Stimulated activated CD4-positive, alpha-beta T cell treated with anti-CD3 and anti-CD28 coated beads, Interleukin-12 subunit alpha, Interleukin-12 subunit beta, amount 100 ng/mL, for 48 hours (primary cell): ENCODE measurements at places on chromosomes 2 and 18.

- DNase-seq: no peak
Observed at GRCh38 chr2:7612969-7613368, 695.8 kb downstream of the RNF144A start.

DNA sequence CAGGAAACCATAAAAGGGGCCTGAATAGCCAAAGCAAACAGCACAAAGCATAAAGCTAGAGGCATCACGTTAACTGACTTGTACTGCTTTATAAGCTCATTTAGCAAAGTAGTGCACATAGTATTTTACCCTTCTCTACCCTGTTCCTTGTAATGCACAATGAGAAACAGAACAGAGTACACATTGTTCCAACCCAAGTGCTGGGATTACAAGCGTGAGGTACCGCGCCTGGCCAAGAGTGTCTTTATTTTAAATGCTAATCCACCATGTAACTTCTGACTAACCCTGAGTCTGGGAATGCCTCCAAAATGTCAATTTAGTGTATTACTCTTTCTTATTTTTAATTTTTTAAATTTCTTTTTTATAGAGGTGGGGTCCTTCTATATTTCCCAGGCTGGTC is 46.4 kb upstream of the STON1 start:
- DNase-seq: no peak

- DNase-seq: no peak
Observed at GRCh38 chr2:694174-694573, 17.0 kb upstream of the TMEM18 start.

- DNase-seq: no peak
Observed at GRCh38 chr2:41736105-41736567, 311.7 kb upstream of the PKDCC start.

GRCh38 chr2:233974530-233975071 is 57.4 kb downstream of the TRPM8 start:
- DNase-seq: no peak

GRCh38 chr2:96391828-96392200 is 56.2 kb downstream of the NCAPH start:
- no peak for DNase-seq

DNA sequence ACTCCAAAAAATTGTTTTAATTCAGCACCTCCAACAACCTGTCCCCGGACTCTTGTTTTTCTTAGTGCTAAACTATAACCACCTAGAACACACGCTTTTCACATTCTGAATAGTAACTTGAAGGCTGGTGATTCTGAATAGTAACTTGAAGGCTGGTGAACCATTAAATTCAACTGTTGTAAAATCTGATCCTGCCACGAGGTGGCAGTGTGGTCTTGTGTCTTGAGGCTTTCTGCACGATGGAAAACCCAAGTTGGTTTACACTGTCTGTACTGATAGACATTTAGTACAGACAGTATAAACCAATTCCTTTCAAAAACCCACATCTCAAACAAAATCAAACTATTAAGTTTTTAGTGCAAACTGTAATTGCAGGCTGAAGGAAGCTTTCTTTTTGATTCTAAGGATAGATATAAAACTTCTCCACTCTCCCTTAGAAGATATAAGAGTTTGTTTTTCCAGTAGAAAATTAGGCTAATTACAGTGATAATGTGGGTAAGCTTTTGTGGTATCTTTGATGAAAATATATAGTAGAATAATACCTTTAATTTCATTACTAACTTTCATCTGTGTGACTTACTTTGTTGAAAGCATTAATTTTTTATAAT is 57.6 kb downstream of the VAPA start:
- peak; percentile 31 for DNase-seq

- DNase-seq: no peak
Observed at GRCh38 chr18:44786688-44787087, 106.0 kb downstream of the SETBP1 start.

GRCh38 chr2:112870841-112871835 is 34.6 kb upstream of the IL1B start:
- DNase-seq: no peak

GRCh38 chr18:56973487-56973886 is 173.4 kb upstream of the BOD1L2 start:
- no peak for DNase-seq

DNA sequence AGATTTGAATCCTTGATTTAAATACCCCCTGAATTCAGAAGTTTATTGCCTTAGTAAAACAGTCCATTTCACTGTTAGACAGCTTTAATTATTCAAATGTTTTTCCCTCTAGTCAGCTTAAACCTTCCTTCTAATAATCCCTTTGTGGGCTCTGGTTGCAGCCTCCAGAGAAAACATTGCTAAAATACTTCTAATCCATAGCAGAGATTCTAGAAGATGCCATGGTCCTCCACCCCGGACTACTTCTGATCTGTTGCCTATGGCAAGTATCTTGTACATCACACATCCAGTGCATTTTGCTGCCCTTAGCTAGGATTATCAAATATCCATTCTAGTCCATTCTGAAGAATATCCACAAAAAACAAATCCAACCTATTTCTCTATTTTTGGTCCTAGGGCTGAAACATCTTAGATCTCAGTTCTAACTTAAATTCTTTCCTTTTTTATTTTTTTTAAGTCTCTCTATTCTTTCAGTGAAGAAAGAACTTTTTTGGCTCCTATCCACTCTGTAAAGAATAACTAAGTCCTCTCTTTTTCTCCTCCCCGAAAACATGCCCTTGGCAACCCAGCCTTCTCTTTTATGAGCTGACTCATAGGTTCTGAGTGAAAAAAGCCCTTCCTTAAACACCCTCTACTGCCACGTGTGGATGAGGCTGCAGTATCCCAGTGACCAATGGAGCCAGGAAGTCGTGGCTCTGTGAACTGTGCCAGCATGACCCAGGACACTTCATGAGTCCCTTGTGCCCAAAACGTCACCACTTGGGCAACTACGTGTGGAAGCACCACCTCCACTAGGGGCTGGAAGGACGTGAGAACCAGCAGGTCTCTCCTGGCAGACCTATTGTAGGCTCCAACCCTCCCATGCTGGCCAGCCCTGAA is 349.8 kb downstream of the TNS1 start:
- no peak for DNase-seq

- no peak for DNase-seq
Observed at GRCh38 chr2:215063526-215063925, 74.9 kb downstream of the ABCA12 start.

DNA sequence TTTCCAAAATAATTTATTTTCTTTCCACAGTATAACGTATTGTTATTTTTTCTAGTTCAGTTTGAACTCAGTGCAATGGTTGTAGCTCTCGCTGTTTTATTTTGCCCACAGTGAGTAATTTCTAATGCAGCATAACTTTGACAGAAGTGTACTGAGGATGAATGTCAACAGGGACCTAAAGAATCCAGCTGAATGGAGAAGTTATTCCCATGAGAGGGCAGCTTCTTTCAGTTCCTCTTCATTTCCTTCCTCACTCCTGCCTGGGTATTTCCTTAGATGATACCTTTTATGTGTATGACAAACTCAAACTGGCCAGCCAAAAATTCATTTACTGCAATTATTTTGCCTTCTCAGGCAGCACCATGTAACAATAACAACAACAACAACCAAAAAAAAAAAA is 1223.1 kb upstream of the ZEB2 start:
- DNase-seq: no peak

DNA sequence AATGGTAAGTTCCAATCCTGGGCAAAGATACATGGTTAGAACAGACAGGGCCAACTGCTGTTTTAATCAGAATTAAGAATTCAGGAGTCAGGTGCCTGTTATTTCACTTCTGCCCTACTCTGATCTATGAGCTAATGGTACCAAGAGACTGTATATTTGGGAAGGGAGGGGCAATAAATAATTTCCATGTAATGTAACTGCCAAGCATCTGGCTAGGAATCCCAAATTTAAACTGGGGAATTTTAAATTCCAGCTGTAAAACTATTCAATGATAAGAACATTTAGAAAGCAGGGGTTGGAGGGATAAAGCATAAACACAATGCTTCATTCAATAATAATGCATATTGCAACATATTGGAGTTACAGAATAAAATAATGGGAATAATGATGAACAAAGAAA is 49.7 kb downstream of the SCN7A start:
- DNase-seq: no peak

GRCh38 chr2:179745635-179746256 is 115.7 kb downstream of the ZNF385B start:
- DNase-seq: no peak

DNA sequence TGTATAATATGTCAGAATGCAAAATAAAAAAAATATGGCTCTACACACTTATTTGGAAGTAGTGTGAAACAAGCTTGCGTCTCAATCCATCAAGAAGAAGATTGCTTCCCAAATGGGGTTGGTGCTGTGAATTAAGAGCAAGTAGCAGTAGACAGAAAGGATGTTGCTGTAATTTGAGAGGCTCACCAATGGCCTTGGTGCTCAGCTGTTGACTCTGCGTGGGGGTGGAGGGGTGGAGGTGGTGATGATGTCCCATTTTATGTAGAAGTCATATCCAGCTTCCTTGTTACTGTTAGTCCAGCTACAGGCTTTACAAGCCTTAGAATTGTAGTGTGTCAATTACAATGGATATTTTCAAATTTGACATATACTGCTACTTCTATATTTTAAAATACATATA is 223.4 kb upstream of the RND3 start:
- no peak for DNase-seq

DNA sequence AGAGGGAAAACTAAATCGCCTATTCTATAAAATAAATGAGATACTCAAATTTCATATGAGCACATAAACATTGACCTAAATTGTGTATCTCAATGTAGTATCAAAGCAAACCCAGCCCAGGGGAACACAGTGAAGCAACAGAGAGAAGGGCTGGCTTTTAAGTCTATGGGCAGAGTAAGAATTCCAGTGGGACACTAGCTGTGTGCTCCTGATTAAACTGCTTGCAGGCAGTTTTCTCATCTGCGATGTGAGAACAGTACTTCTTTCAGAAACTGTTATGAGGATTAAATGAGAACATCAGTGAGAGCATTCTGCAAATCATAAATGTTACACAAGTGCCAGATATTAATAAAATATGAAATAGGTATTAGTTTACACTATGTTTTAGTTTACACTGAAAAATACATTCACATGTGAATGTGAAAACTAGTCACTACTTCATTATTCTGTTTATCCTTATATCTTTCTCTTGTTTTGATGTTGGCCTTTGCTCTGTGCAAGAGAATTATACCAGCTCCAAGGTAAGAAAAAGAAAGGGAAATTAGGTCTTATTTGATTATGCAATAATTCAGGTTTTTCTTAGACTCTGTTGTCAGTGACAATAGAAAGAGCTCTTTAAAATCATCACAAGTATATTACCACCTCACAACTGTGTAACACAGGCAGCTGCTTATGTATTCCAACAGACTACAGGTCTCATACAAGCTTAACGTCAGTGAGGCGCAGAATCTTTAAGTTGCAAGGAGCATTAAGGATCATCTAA is 47.5 kb downstream of the GAREM1 start:
- DNase-seq: no peak

- DNase-seq: no peak
Observed at GRCh38 chr2:64770781-64771334, 117.1 kb upstream of the SERTAD2 start.

- no peak for DNase-seq
Observed at GRCh38 chr18:59704146-59704545, 6.9 kb upstream of the CCBE1 start.

DNA sequence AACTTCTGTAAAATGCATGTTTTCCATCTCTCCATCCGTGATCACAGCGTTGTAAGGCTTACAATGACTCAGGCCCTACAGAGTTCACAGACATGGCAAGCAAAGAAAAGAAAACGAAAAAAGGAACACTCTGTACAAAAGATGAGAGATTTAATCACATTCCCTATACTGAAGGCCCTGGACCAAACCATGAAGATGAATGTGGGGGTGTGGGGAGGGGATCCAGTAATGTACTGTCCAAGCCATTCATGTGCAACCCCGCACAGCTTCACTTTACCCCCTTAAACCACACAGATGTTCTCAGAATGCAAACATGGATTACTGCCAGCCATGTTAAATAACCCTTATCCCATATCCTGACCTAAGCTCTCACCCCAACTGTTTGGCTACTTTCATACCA is 391.1 kb downstream of the NCKAP5 start:
- no peak for DNase-seq

DNA sequence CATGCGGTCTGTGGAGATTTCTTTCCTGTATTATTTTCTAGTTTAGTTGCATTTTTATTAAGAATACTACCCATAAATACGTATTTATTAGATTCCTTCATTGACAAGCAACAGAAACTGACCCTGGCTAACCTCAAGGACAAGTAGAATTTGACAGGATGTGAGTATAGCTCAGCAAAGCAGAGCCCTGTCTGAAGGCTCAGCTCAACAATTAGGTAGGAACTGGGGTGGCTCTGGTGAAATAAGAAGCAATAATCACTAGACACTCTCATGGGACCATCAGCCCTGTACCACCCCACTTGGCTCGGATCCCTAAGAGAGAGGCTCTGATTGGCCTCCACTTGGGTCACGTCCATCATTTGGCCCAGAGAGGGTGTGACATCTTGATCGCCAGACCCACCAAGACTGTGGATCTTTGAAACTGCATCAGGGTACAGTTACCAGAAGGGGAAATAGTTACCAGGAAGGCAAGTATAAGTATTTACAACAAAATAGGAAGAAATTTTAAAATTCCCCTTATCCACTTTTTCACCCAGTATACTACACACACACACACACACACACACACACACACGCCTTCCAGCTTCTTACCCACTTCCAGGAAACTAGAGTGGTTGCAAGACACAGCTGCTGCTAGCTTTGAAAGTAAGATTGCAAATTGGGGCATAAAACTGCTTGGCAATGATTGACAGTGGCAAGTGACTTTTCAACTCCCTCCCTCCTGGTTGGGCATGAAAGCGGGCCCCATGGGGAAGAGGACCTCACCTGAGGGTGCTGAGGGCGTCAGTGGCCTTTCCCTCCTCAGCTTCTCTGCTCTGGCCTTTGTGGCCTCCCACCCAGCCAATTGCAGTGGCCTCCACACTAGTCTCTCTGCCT is 41.8 kb downstream of the KCTD18 start:
- no peak for DNase-seq

- no peak for DNase-seq
Observed at GRCh38 chr2:146209842-146210275, 1635.0 kb upstream of the ACVR2A start.

- peak; percentile 35 for DNase-seq
Observed at GRCh38 chr2:216404010-216404618, 8.2 kb upstream of the SMARCAL1 start.

- no peak for DNase-seq
Observed at GRCh38 chr2:112150851-112151250, 12.7 kb downstream of the FBLN7 start.

- no peak for DNase-seq
Observed at GRCh38 chr18:57026316-57026715, 120.6 kb upstream of the BOD1L2 start.

DNA sequence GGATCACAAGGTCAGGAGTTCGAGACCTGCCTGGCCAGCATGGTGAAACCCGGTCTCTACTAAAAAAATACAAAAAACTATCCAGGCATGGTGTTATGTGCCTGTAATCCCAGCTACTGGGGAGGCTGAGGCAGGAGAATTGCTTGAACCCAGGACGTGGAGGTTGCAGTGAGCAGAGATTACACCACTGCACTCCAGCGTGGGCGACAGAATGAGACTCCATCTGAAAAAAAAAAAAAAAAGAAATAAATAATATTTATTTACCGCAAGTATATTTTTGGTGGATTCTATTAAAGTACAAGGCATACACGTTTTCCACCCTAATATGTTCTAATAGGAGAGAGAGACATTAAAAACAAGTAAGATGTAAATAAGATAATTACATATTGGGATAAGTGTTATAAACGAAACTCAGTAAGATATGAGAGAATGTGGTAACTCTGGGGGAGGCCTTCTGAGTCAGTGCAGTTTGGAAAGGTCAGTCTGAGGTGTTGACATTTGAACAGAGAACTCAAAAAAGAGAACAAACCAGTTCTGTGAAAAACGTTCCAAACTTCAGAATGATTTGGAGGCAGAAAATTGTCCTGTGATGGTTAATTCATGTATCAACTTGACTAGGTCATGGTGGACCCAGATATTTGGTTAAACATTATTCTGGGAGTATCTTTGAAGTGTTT is 8.8 kb upstream of the POLI start:
- DNase-seq: no peak
